ENCODE measurements at places on chromosomes 7 and 10.

GRCh38 chr10:22086730-22087401 is 83.3 kb upstream of the DNAJC1 start:
- no peak for ATAC-seq

GRCh38 chr10:132399117-132400035 is 2.4 kb downstream of the PWWP2B start:
- no peak for ATAC-seq

- ATAC-seq = no peak
Measured at GRCh38 chr7:2065528-2065927, 167.2 kb downstream of the MAD1L1 start.

DNA sequence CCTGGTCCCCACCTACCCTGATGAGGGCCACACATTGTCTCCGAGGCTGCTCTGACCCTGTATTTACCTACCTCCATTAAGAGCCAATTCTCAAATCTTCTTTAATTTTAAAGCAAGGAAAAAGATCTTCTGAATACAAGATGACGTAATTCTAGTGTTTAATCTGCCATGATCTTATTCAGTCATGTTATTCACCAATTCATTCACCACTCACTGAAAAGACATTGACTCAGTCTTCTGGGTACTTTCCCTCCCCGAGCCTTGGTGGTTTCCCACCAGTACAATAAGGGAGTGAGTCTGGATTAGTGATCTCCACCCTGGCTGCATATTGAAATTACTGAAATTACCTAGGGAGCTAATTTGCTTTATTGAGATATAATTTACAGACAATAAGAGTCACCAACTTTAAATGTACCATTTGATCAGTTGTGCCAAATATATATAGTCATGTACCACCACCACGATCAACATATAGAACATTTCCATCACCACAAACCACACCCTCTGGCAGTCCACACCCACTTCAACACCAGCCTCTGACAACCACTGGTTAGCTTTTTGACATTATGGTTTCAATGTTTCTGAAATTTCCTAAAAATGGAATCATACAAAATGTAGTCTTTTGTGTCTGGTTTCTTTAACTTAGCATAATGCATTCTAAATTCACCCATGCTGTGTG is 117.5 kb upstream of the UNC5B start:
- ATAC-seq = no peak

DNA sequence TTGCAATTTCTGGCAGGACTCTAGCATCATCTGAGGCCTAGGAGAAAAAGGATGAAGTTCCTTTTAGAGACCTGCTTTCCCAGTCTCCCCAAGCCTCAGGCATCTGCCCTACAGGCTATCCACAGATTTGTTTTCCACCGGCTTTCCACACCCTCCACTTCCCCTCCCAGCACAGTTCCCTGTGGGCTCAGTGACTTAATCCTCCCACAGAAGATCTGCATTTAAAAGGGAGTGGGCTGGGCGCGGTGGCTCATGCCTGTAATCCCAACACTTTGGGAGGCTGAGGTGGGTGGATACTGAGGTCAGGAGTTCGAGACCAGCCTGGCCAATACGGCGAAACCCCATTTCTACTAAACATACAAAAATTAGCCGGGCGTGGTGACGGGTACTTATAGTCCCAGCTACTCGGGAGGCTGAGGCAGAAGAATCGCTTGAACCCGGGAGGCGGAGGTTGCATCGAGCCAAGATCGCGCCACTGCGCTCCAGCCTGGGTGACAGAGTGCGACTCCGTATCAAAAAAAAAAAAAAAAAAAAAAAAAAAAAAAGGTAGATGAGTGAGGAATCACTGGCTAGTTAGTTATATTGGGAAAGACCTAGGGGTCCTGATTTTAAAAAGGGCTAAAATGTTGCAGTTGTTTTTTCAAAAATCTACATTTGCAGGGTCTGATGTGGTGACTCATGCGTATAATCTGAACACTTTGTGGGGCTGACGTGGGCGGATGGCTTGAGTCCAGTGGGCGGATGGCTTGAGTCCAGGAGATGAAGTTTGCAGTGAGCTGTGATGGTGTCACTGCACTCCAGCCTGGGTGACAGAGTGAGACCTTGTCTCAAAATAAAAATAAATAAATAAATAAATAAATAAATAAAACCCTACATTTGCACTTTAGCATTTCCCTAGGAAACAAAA is 119.5 kb downstream of the BAMBI start:
- ATAC-seq = no peak

All from stimulated activated memory B cell treated with anti-CD40 and anti-IgM and Interleukin-4, amounts not matched to agents 10 μg/mL and 1 μg/mL and 100 μg/mL, for 72 hours (primary cell).